T-helper 2 cell (primary cell): ENCODE measurements at places on chromosomes 11 and 22.
A peak's percentile ranks its signal among the peaks of the same experiment; 100 is the strongest.

GRCh38 chr11:3057069-3057963 lies at the start of gene CARS1:
CARS1 (minus strand) TSS chr11:3057423; CDS start chr11:3057367, 56 bp downstream.
- DNase-seq, result peak; percentile 93

DNA sequence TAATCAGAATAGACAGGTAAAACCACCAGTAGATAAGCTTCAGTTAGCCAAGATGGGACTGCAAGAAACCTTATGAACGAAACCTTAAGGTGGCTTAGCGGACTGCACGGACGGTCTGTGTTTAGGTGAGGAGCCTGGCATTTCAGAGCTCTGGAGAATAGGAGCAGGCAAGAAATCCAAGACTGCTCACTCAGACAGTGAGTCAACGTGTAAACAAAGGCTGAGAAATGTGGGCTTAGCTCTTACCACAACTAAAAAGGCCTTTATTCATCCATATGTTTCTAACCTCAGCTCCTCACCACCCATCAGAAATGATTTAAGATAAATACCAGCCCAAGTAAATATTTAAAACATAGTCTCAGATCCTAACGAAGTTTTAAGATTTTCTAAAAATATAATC lies 657.7 kb downstream of the OPCML start:
- DNase-seq, result no peak

- no peak for DNase-seq
These were observed 20.0 kb downstream of the PPFIA1 start for GRCh38 chr11:70290361-70291065.

- DNase-seq, result no peak
These were observed 40.8 kb downstream of the PLEKHA7 start for GRCh38 chr11:16973338-16973964.

DNA sequence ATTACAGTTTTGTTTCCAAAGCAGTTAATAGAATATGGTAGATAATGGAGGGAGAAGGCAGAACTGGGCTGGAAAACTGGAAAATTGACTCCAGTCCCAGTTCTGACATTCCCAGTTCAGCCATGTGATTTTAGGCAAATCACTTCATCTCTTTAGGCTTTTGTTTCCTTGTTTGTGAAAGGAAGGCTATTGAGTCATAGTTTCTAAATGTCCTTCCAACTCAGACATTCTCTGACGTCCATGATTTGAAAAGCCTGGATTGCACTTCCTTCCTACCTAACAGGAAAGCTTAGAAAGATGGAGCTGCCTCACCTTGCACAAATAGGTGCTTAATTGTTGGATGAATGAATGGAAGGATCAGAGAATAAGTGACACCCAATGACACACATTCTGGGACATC lies 19.8 kb upstream of the GALNT18 start:
- DNase-seq, result no peak
